ENCODE measurements at places on chromosomes 3 and 15. TPM values are rescaled to one million over a fixed set of nuclear protein-coding genes. Genes with fewer than 3 reads are reported as not detected.

The ZNF662 gene
- total RNA-seq: 6.3 TPM

The PLSCR5 gene
- not detected for total RNA-seq

The ELL3 gene
- 5.1 TPM for total RNA-seq

The TP63 gene
- total RNA-seq: not detected

The CYP1A2 gene
- not detected for total RNA-seq

The GP9 gene
- not detected for total RNA-seq
